ENCODE measurements at places on chromosomes 12 and 14.

DNA sequence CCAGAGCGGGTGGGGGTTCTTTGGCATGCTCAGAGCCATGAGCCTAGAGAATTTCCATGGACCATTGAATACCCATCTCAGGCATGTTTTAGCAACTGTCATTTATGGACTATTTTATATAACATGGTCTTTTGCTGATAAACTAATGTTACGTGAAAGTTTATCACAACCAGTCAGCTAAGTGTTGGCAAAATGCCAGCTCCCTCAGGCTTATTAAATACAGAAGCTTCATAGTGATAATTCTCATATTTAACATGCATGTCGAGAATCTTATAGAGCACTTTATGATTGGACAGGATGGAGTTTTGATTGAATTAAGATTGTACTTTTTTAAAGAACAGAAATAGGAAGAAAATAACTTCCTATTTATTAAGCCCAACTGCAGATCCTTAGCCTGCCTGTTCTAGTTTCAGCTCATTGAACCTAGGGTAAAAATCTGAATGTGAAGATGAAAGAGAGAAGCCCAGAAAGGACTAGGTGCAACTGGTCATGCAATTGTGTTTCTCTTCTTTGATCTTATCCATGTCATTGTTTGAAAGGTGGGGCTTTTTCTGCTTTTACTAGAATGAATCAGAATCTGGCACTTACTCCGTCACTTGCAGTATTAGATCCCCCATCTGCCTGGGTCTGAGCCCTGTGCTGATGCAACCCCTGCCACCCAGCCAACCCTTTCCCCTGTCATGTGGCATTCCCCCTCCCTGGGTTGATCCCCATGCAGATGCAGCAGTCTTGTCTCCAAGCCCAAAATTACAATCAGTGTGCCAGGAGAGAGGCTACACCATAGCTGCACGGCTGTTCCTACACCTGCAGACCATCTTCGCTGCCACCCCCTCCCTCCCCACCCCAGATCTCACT, 134.6 kb upstream of the EVL start:
- DNase-seq, result no peak

DNA sequence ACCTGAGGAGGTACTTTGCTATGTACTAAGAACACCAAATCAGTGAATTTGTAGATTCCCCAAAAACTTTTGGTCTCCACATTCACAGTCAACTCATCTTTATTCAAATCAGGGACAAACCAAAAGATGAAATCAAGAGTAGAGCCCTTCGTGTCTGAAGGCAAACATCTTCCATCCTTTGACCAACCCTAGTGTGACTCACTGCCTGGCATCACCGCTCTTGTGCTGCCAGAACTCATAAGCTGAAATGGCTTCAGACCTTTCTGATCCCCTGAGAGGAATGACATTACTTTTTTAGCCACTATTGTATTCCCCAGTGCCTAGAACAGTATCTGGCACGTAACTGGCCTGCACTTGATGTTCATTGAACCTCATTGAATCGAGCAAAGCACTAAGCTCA, 50.1 kb downstream of the GOLGA5 start:
- no peak for DNase-seq

DNA sequence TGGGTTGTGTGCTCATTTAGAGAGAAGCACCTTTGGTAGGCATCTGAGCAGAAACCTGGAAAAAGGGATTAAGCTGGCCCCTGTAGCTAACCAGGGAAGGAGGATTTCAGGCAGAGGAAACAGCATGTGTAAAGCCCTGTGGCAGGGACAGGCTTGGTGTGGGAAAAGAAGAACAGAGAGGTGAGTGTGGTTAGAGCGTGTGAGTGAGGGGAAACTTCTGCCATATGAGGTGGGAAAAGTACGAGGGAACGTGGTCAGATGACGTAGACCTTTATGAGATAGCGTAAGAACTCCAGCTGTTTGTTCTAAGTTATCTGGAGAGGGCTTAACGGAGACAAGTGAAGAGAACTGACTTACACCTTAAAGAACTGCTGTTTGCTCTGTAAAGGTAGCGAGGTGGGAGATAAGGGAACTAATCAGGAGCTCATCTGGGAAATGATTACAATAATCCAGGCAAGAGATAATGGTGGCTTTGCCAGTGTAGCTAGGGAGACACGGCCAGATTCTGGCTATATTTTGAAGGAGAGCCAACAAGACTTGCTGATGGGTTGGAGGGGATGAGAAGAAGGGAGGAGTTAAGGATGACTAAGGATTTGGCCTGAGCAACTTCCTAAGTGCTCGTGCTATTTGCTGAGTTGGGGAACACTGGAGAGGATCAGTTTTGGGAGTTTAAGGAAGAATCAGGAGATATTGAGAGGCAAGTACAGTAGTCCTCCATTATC, 234.0 kb downstream of the ETNK1 start:
- DNase-seq, result peak; percentile 66

DNA sequence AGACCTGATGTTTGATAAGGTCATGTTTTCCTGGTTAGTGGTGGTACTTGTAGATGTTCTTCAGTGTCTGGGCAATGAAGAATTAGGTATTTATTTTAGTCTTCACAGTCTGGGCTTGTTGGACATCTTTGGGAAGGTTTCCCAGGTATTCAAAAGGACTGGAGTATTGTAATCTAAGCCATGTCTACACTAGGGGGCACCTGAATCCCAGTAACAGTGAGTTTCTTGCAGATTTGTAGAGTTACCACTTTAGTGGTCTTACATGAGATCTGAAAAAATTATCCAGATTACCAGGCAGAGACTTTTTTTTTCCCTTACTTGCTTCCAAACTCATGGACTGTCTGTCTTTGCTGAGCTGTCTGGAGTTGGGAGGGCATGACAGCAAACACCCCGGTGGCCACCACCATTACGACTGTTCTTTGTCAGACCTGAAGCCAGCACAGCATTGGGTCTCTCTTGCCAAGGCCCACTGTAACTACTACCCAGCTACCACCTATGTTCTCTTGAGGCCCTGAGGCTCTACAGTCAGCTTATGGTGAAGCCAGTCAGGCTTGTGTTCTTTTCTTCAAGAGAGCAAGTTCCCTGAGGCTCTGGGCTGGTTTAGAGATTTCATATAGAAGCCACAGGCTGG, 820.7 kb upstream of the FBXO33 start:
- no peak for DNase-seq

DNA sequence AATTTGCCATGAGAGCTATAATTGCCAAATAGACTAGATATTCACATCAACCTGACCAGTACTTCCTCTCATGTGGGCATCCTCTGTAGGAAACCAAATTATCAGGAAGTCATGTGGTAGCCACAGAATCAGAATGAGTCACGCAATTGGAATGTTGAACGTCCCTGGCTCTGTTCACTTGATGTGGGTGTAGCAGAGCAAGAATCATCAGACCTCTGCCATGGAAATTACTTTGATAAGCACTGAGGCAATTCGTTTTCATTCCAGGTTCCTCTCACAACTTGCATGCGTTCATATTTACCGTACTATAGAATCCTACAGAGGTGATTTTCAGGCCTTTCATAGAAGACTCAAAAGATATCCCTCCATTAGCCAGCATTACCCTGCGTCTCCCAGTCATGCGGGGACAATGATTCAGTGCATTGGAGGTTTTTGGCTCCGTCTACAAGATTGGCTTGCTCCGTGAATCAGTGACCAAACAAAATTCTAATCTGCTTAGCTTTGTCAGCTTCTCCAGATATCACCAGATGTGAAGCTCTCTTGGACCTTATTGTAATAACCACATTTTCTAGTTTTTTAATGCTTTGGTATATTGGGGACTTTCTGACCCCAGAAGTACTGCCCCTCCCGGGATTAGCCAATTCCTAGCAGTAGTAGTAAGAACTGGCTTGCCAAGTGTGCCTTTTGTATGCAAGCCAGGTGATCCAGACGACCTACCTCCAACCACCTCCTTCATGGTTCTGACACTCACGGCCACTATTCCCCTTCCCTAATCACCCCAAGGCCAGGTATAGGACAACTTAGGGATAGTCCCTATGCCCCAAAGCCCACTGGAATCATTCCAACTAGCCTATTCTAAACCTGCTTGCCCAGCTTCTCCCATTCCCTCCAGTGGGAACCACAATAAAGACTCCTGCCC, 133.4 kb downstream of the KICS2 start:
- peak; percentile 73 for DNase-seq

GRCh38 chr14:94548999-94549985, 11.9 kb upstream of the SERPINA4 start:
- peak; percentile 40 for DNase-seq

- DNase-seq, result peak; percentile 35
Observed at GRCh38 chr12:47504775-47505446, 200.9 kb downstream of the RPAP3 start.

DNA sequence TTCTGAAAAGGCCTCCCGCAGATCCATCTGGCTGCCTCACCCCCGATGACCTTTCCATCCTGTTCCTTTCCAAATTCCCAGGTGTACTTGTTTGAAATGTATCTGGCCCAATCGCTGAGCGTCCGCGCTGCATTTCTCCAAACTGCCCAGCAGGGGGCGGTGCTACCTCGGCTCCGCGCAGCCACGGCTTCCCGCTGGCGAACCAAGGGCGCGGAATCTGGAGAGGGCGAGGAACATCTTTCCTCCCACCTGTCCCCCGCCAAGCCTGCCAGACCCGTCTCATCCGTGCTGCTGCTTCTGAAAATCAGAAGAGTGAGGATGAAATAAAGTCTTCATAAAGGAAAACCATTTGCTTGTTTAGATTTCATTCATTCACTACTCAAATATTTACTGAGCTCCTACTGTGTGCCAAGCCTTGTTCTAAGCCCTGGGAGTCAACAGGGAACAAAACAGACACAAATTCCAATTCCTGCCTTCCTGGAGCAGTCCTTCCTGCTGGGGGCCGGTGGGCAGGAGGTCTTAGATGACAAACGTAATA, 16.8 kb upstream of the MYL2 start:
- peak; percentile 10 for DNase-seq

GRCh38 chr12:17060260-17060659, 454.3 kb upstream of the LMO3 start:
- no peak for DNase-seq

GRCh38 chr14:23301969-23302289, 730 bp downstream of the PPP1R3E start:
- DNase-seq, result no peak

- DNase-seq, result peak; percentile 93
Observed at GRCh38 chr12:102763061-102763460, 154.0 kb downstream of the PAH start.

DNA sequence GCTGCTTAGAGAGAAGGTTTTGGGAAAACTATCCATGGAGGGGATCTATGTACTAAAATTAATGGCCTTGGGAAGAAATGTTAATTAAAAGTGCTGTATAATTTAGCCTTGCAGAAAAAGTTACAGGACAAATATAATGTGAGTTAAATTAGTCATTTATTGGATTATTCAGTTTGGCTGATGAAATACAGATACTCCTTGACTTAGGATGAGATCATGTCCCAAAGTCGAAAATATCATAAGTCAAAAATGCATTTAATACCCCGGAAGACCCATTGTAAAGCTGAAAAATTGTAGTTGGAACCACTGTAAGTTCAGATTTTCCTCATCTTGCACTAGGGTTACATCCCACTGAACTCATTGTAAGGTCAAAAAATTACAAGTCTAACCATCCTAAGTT, 9.7 kb downstream of the RTRAF start:
- no peak for DNase-seq

DNA sequence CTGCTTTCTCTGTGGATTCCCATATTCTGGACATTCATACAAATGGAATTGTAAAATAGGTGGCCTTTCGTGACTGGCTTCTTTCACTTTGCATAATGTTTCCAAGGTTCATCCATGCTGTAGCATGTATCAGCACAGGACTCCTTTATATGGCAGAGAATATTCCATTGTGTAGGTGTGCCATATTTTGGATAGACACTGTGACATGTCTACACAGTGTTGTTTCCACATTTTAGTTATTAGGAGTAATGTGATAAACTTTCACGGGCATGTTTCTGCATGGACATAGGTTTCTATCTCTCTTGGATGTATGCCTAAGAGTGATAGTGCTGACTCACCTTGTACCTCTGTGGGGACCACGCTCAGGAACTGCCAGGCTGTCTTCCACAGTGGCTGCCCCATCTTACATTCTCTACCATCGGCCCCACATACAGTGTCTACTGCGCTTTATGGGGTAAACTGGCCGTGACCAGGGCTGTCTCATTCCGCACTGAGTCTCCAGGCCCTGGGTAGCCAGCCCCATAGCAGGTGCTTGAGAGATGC, 7.1 kb upstream of the KRT84 start:
- DNase-seq, result no peak

DNA sequence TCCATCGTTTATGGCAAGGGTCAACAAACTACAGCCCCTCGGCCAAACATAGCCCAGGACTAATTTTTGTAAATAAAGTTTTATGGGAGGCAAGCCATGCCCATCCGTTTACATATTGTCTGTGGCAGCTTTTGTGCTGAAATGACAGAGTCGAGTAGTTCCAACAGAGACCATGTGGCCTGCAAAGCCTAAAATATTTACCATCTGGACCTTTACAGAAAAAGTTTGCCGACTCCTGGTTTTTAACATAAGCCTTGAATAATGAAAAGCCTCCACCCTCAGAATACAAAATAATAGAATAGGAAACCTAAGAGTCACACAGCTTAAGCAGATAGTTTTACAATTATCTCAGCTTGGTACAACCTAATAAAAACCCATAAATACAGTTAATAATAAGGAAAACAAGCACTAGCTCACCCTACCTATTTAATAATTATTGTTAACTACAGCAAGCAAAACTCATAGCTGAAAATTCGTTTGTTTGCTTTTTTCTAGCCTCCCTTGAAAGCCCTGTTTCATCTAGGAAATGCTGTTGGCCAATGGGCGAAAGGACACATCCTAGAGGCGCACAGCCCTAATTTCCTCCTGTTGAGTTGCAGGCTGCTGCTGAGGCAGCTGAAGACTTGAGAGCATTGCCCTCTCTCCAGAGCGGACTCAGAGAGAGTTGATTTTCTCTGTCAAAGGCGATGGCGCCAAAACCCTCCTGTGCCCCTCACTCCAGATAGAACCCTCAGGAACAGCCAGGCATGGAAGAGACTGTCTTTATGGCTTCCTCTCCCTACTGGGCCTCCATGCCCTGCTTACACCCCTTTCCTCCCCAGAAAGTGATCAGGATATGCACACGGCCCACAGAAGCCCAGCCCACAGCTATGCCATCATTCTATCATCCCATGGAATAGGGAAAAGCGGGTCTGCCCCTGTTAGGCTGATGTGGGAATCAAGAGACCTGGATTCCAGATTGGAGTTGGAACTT, 107.2 kb downstream of the DPF3 start:
- no peak for DNase-seq

- no peak for DNase-seq
Observed at GRCh38 chr12:7156259-7157197, 26.4 kb downstream of the CLSTN3 start.

DNA sequence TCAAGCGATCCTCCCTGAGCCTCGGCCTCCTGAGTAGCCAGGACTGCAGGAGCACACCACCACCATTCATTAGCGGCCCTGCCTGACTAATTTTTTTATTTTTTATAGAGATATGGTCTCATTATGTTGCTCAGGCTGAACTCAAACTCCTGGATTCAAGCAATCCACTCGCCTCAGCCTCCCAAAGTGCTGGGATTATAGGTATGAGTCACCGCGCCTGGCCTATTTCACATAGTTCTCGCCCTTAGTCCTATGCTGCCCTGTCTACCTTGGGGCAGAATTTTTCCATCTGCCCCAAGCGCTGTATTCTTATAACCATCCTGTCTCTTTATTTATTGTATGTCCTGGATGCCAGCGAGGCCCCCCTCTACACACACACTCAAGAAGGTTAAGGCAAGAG, 50.9 kb upstream of the BCL2L14 start:
- DNase-seq, result peak; percentile 29

Data from umbilical cord (tissue), 2 donors.